ENCODE measurements at places on chromosomes 3 and 15. TPM values are rescaled to one million over a fixed set of nuclear protein-coding genes. Genes with fewer than 3 reads are reported as not detected.

DNA sequence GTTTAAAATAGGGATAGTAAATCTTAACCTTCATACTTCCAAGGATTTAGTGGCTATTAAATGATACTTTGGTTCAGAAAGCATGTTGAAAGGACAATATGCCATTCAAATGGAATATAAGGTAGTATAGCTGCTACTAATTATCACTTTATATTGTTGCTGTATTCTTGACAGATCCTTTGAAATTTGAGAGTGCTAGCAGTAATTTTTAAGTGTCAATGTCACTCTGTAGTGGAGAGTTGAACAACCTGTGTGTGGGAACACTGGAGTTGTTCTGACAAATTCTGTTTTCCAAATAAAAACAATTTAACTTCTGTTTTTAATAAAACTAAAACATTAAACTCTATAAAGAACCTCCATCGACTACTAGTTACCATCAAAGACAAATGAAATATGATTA is 565.7 kb downstream of the FGF12 start:
- ATAC-seq = no peak

- no peak for ATAC-seq
These were observed 174.6 kb downstream of the AKAP13 start for GRCh38 chr15:85554852-85555521.

- ATAC-seq = peak; percentile 90
These were observed 90.7 kb downstream of the IGF2BP2 start for GRCh38 chr3:185733980-185734724.

GRCh38 chr15:91944331-91944730 is 90.8 kb downstream of the SLCO3A1 start:
- no peak for ATAC-seq

CHDH gene
- total RNA-seq = 1.6 TPM

PLSCR2 gene
- total RNA-seq = 0.12 TPM
